ENCODE measurements at places on chromosomes 16 and 17. TPM values are rescaled to one million over a fixed set of nuclear protein-coding genes. Genes with fewer than 3 reads are reported as not detected.

DNA sequence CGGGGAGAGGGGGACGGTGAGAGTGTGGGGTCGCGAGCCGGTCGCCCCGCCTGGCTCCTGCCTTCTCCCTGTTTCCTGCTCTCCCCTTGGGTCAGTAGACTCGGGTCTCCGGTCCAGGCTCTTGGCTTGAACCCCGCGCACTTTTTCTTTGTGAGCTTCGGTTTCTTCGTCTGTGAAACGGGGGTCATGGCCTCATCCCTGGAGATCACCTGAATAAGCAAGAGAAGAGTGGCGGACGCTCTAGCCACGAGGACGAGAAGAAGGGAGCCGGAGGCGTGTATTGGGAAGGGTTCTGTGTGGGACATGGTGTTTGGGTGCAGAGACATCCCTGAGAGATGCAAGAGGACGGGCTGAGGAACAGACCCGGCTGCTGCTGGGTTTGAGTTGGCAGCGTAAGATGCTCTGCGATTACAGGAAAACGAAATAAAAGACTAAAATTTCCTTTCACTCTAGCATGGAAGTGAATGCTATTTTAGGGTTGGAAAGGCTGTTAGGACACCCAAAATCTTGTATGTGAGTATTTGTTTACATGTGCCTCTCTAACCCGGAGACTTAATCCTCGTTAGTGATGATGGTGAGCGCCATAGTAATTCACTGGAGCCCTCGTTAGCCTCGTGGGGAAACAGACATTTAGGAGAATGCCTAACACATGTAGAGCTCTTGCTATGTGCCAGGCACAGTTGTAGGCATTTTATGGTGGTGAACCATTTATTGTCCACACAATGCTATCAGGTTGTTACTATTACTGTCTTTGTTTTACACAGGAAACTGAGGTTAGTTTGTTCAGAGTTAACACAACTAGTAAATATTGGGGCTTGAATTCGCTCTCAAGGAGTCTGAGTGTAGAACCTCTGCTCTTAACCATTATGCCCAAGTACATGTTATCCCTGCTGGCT, 646 bp downstream of the KIF22 start:
- peak overlapping the region; percentile 59 for H3K27ac ChIP-seq
- H3K4me1 ChIP-seq: peaks cover 11% of the 10 kb centered on the region

- H3K27ac ChIP-seq: peak overlapping the region; percentile 92
- H3K4me3 ChIP-seq: peak overlapping the region; percentile 100
- H3K36me3 ChIP-seq: peaks cover 9% of the 10 kb centered on the region
- peaks cover 41% of the 10 kb centered on the region for H3K4me1 ChIP-seq
- peak; percentile 42 for DNase-seq
- no peaks in the 10 kb centered on the region for H3K27me3 ChIP-seq
These were observed 1.8 kb downstream of the SLC12A4 start for GRCh38 chr16:67966549-67967182.

DNA sequence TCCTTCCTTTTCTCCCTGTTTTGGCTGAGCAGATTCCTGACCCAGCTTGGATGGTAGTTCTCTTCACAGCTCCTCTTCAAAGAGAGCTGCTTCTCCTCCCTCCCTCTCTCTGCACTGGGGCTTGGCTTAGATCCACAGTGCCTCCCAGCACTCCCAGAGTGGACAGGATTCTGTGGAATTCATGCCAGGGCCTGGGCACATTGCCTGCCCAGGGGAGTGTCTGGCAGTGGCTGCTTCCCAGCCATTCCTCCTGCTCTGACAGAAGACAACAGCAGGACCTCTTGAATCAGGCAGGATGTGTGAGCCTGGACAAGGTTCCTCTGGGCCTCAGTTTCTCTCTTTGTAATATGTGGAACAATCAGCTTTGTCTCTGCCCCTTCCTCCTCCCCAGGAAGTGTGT, 4.5 kb upstream of the MMP28 start:
- no peak overlapping the region for H3K27ac ChIP-seq
- H3K4me3 ChIP-seq: no peak overlapping the region
- DNase-seq: peak; percentile 42
- peaks cover 10% of the 10 kb centered on the region for H3K4me1 ChIP-seq
- peaks cover 21% of the 10 kb centered on the region for H3K27me3 ChIP-seq

HIC1 gene
- total RNA-seq: 14.5 TPM

DNA sequence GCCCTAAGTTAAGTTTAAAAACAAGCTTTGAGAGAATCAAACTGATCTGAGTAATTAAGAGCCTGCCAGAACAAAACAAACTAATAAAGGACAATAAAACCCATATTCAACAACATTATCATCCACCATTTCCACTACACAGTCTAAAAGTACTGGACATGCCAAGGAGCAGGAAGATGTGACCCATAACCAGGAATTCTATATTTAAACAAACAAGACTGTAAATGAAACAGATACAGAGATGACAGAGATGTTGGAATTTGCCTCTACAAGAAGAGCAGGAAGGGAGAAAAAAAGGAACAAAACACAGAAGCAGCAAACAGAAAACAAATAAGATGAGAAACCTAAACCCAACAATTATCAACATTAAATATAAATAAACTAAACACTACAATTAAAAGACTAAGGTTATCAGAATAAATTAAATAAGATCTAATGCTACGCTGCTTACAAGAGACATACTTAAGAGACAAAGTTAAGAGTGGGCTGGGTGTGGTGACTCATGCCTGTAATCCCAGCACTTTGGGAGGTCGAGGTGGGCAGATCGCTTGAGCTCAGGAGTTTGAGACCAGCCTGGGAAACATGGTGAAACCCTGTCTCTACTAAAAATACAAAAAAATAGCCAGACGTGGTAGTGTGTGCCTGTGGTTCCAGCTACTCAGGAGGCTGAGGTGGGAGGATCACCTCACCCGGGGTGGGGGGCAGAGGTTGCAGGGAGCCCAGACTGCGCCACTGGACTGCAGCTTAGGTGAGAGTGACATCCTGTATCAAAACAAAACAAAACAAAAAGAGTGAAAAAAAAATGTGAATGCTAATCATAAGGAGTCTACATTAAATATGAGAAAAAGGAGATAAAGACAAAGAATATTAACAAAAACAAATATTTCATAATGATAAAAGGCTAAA, 50.6 kb downstream of the CREBBP start:
- no peak overlapping the region for H3K27ac ChIP-seq
- H3K4me1 ChIP-seq: peaks cover 7% of the 10 kb centered on the region
- H3K27me3 ChIP-seq: no peaks in the 10 kb centered on the region
- no peaks in the 10 kb centered on the region for H3K36me3 ChIP-seq
- no peak for DNase-seq

GRCh38 chr16:85036236-85037049, 8.8 kb downstream of the KIAA0513 start:
- no peak for DNase-seq
- peaks cover 10% of the 10 kb centered on the region for H3K4me1 ChIP-seq
- peaks cover 7% of the 10 kb centered on the region for H3K27me3 ChIP-seq
- no peak overlapping the region for H3K4me3 ChIP-seq
- peak overlapping the region; percentile 39 for H3K27ac ChIP-seq
- H3K36me3 ChIP-seq: no peaks in the 10 kb centered on the region

- peak; percentile 89 for DNase-seq
- H3K27me3 ChIP-seq: no peaks in the 10 kb centered on the region
- no peak overlapping the region for H3K4me3 ChIP-seq
- no peak overlapping the region for H3K27ac ChIP-seq
- peaks cover 5% of the 10 kb centered on the region for H3K4me1 ChIP-seq
These were observed 35.1 kb upstream of the CDRT4 start for GRCh38 chr17:15502369-15503112.

GRCh38 chr17:1422885-1423284, 22.9 kb upstream of the YWHAE start:
- DNase-seq: peak; percentile 96
- H3K4me3 ChIP-seq: peak overlapping the region; percentile 24
- peak overlapping the region; percentile 87 for H3K27ac ChIP-seq
- peaks cover 22% of the 10 kb centered on the region for H3K4me1 ChIP-seq

KCNG4 gene
- total RNA-seq: not detected

GRCh38 chr17:36631022-36631421, 29.6 kb downstream of the MRM1 start:
- no peak overlapping the region for H3K27ac ChIP-seq
- peaks cover 31% of the 10 kb centered on the region for H3K27me3 ChIP-seq
- H3K4me3 ChIP-seq: no peak overlapping the region
- no peaks in the 10 kb centered on the region for H3K36me3 ChIP-seq
- no peak for DNase-seq
